WTC11 (cell line): ENCODE measurements at places on chromosomes 13 and 19. TPM values are rescaled to one million over a fixed set of nuclear protein-coding genes. Genes with fewer than 3 reads are reported as not detected.

DNA sequence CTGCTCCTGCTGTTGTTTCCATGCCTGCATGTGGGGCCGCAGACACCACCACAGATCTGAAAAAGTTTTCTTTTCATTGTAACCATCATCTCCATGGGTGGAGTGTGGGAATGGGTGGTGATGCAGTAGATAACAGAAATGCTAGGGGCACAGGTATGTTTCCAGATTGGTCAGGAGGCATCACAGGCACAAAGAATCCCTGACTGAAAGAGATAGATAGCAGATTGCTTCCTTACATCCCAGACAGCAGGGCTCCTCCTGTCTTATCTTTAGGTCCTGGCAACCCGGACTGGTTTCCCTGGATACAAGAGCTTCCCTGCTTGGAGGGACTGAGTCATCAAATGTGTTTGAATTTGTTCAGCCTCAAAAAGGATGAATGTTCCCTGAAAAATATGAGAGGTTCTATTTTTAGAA is 1937.6 kb downstream of the PCDH9 start:
- no peaks in the 10 kb centered on the region for H3K36me3 ChIP-seq
- H3K27ac ChIP-seq: no peak overlapping the region
- DNase-seq: no peak
- H3K27me3 ChIP-seq: no peaks in the 10 kb centered on the region
- H3K4me3 ChIP-seq: no peak overlapping the region

GRCh38 chr13:61410669-61411297 is 4.9 kb downstream of the PCDH20 start:
- H3K27ac ChIP-seq: no peak overlapping the region
- H3K4me3 ChIP-seq: no peak overlapping the region
- no peak for DNase-seq
- H3K36me3 ChIP-seq: no peaks in the 10 kb centered on the region
- peaks cover 11% of the 10 kb centered on the region for H3K4me1 ChIP-seq
- H3K27me3 ChIP-seq: peaks cover 38% of the 10 kb centered on the region

- peaks cover 20% of the 10 kb centered on the region for H3K36me3 ChIP-seq
- no peak overlapping the region; the same call in 1 of the 2 replicates for H3K27ac ChIP-seq
- H3K27me3 ChIP-seq: peaks cover 2% of the 10 kb centered on the region; the same call in 1 of the 2 replicates
- 0 out of 2 replicates have a peak, but pooled peaks cover under 1% of the 10 kb centered on the region for H3K4me1 ChIP-seq
- no peak for DNase-seq
- H3K4me3 ChIP-seq: no peak overlapping the region
Observed at GRCh38 chr19:41014643-41015042, 23.6 kb downstream of the CYP2B6 start.

- no peaks in the 10 kb centered on the region for H3K27me3 ChIP-seq
- peaks cover 73% of the 10 kb centered on the region for H3K4me1 ChIP-seq
- H3K27ac ChIP-seq: peak overlapping the region; percentile 98
Observed at GRCh38 chr19:19460761-19461265, 54.5 kb downstream of the TSSK6 start.

DNA sequence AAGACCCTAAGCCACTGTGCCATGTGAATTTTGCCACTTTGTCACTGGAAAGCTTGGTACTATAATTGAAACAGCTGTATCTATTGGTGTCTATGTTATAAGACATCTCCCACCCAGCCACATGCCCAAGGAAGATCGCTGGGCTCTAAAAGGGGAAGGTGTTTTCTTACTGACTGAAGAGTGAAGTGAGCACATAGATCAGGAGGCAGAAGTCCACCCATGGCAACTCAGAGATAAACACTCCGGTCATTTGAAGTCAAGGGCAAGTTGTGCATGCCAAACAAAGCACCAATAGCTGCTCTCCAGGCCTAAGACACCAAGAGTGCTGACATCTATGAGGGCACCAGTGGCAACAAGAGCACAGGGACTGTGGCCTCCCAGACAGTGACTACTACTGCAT is 153.8 kb downstream of the KCTD12 start:
- H3K4me1 ChIP-seq: peaks cover 4% of the 10 kb centered on the region; the same call in 1 of the 2 replicates
- no peak overlapping the region for H3K27ac ChIP-seq
- H3K27me3 ChIP-seq: no peaks in the 10 kb centered on the region
- H3K36me3 ChIP-seq: peaks cover 12% of the 10 kb centered on the region

Gene CEACAM8
- not detected in 3 replicates for total RNA-seq

DNA sequence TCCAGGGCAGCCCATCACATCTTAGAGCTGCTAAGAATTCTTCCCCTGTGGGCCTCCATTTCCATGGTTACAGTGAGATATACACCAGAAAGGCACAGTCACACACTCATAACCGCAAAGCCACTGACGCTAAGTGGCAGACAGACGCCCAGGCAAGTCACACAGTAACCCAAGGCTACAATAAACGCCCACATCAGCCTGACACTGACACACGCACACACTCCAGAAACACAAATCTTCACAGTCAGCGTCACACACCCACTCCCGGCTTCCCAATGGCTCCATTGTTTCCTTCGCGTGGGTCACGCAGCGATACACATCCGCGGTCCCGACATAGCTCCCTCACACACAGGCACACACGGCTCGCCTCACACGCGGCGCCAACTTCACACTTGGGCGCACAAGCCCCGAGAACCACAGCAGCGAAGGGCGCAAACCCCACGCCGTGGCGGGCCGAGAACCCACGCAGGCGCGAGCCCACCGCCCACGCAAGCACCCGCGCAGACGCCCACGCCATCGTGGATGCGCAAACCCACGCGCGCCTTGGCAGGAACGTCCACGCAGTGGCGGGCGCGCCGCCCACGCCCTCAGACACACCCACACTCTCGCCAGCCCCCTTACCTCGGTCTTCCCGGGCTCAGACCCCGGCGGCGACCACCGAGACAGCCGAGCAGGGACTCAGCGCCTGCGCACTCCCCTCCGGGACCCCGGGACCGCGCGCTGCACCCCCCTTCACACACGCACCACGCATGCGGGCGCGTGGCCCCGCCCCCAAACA is at the start of gene ZNF667:
TSS of gene ZNF667 (minus strand) at position 695 of the 778 bp plus-strand sequence. CDS start 14,975 bp downstream, outside the sequence.
- H3K27me3 ChIP-seq: peaks cover 18% of the 10 kb centered on the region; the same call in 1 of the 2 replicates
- peaks cover 13% of the 10 kb centered on the region; the same call in 1 of the 2 replicates for H3K4me1 ChIP-seq
- peak within 1 kb of the TSS; percentile 96 for H3K4me3 ChIP-seq
- peaks cover 47% of the 10 kb centered on the region for H3K36me3 ChIP-seq
- DNase-seq: no peak

DNA sequence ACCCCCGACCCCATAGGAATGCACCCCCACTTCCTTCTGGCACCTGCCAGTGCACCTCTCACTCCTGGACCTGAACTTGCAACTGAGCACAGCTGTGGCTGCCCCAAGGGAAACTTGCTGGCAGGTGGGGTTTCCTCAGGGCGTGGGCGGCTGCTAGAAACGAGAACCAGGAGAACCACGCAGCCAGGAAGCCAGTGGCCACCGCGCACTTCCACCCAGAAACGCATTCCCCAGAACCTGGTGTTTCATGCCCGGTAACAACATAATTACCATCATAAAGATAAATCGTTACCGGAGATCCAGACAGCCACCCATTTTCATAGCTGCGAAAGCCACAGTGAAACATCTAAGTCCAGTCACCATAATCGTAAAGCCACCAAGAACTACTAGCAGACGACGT is 75.2 kb upstream of the C13orf46 start:
- H3K36me3 ChIP-seq: no peaks in the 10 kb centered on the region
- H3K4me1 ChIP-seq: peaks cover 17% of the 10 kb centered on the region
- no peak overlapping the region for H3K4me3 ChIP-seq
- H3K27ac ChIP-seq: peak overlapping the region; percentile 83

DNA sequence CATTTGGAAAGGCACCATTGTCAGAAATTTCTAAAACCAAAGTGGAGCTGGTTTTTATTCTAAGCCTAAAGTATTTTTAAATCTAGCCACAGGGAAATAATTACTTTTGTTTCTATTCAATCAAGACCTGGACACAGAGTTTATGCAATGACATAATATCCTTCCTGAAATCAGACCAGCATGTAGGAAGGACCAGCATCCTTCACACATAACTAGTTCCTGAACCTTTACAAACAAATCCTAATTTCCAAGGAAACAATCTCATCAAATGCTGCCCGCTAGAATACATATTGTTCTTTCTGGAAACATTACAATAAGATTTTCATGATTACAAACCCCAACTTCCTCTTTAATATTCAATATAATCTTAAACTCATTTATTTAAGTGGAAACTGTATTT is 1.5 kb downstream of the STARD13 start:
- no peaks in the 10 kb centered on the region for H3K36me3 ChIP-seq
- no peak for DNase-seq
- H3K4me1 ChIP-seq: peaks cover 25% of the 10 kb centered on the region

GRCh38 chr13:74287724-74288169 is 153.5 kb upstream of the KLF12 start:
- peak; percentile 52 for DNase-seq
- no peaks in the 10 kb centered on the region for H3K36me3 ChIP-seq
- peaks cover 46% of the 10 kb centered on the region for H3K4me1 ChIP-seq
- 0 out of 2 replicates have a peak overlapping the region, but pooled peaks have one; percentile 34 for H3K4me3 ChIP-seq
- no peaks in the 10 kb centered on the region for H3K27me3 ChIP-seq

- no peak overlapping the region for H3K27ac ChIP-seq
- peaks cover 73% of the 10 kb centered on the region for H3K27me3 ChIP-seq
- H3K4me3 ChIP-seq: peak overlapping the region; percentile 51
Observed at GRCh38 chr13:52846567-52847321, 1.7 kb downstream of the PCDH8 start.

GRCh38 chr19:10089801-10090375 is 3.8 kb downstream of the SHFL start:
- H3K27ac ChIP-seq: no peak overlapping the region
- no peak overlapping the region for H3K4me3 ChIP-seq
- peaks cover 14% of the 10 kb centered on the region for H3K36me3 ChIP-seq
- peaks cover 25% of the 10 kb centered on the region for H3K27me3 ChIP-seq
- H3K4me1 ChIP-seq: peaks cover 8% of the 10 kb centered on the region; the same call in 1 of the 2 replicates
- DNase-seq: no peak

DNA sequence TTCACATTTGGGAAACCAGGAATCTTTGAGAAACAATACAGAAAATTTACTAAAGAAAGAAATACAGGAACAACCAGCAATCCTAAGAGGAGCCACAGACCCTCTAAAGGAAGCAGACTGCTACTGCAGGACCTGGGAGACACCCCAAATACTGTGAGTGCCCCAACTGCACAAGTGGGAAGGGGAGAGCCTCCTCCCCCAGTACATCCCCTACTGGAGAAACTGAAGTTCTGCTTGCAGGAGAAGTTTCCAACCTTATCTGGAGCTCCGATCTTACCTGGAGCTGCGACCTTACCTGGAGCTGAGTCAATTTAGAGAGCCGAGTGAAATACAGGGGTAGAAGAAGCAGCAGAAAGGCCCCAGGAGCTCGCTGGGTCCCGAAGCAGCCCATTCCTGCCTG is 236.4 kb upstream of the SPRY2 start:
- H3K4me3 ChIP-seq: no peak overlapping the region
- H3K4me1 ChIP-seq: peaks cover 21% of the 10 kb centered on the region
- no peaks in the 10 kb centered on the region for H3K27me3 ChIP-seq
- H3K36me3 ChIP-seq: peaks cover 14% of the 10 kb centered on the region

GRCh38 chr13:110300090-110300815 is 6.7 kb downstream of the COL4A1 start:
- peaks cover 42% of the 10 kb centered on the region for H3K4me1 ChIP-seq
- no peak overlapping the region for H3K4me3 ChIP-seq
- no peaks in the 10 kb centered on the region for H3K36me3 ChIP-seq

DNA sequence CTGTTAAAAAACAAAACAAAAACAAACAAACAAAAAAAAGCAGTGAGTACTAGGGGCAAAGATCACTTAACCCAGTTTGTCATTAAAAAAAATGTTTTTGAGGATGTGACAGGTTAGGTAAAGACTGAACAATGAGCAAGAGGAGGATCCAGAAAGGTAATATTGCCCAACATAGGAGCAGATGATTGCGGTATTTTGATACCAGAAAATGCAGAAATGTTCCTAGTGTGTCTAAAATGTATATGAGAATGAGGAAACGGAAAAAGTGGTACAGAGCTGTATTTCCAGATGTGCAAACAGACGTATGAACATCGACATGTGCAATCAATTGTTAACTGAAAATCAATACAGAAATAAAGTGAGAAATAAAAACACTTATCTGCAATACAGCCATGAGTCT is 4.9 kb upstream of the LILRA4 start:
- H3K36me3 ChIP-seq: no peaks in the 10 kb centered on the region
- no peaks in the 10 kb centered on the region for H3K4me1 ChIP-seq
- H3K4me3 ChIP-seq: no peak overlapping the region
- H3K27me3 ChIP-seq: peaks cover 20% of the 10 kb centered on the region
- H3K27ac ChIP-seq: no peak overlapping the region
- no peak for DNase-seq

GRCh38 chr19:34475026-34475974 is 6.3 kb upstream of the WTIP start:
- H3K27ac ChIP-seq: peak overlapping the region; percentile 38; the same call in 1 of the 2 replicates
- peaks cover 31% of the 10 kb centered on the region for H3K36me3 ChIP-seq
- H3K4me3 ChIP-seq: no peak overlapping the region

Gene KANK3
- total RNA-seq: 7.8 to 8.0 TPM (median 8.0 TPM) in 3 replicates

DNA sequence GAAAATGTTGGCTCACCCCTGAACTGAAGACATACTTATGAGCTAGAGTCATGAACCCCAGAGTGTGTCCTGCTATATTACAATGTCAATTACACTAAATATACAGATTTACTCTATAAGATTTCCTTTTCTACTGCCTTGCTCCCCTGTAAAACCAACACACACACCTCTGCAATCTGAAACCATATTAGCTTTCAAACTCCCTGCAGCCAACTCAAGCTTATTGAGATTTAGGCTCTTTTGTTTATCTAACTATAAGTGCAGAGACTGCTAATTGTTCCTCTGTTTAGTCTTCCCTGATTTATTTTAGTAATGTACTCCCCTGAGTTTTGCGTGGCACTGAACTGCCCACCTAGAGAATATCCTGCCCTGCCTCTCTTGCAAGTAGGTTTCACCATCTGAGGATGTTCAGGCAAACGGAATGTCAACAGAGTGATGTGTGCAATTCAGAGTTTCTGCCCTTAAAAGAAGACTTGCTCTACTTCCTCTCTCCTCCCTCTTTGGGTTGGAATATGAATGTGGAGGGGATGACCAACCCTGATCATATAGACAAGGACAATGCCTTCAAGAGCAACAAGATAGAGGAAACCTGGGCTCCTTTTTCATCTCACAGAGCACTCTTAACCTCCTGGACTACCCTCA is 22.3 kb downstream of the FAM216B start:
- no peaks in the 10 kb centered on the region for H3K27me3 ChIP-seq
- H3K27ac ChIP-seq: no peak overlapping the region
- no peaks in the 10 kb centered on the region for H3K36me3 ChIP-seq
- no peak for DNase-seq
- H3K4me1 ChIP-seq: no peaks in the 10 kb centered on the region
- no peak overlapping the region for H3K4me3 ChIP-seq

- H3K4me1 ChIP-seq: no peaks in the 10 kb centered on the region
- no peak for DNase-seq
- no peak overlapping the region for H3K4me3 ChIP-seq
- H3K27ac ChIP-seq: no peak overlapping the region
Observed at GRCh38 chr13:71339005-71339404, 528.0 kb downstream of the DACH1 start.
